ENCODE measurements at places on chromosomes 5 and 9. TPM values are rescaled to one million over a fixed set of nuclear protein-coding genes. Genes with fewer than 3 reads are reported as not detected.

GRCh38 chr5:133396814-133397213 lies 215.5 kb downstream of the FSTL4 start:
- DNase-seq, result no peak
- no peaks in the 10 kb centered on the region for H3K4me1 ChIP-seq
- H3K4me3 ChIP-seq, result no peak overlapping the region

- no peaks in the 10 kb centered on the region for H3K4me1 ChIP-seq
- H3K36me3 ChIP-seq, result no peaks in the 10 kb centered on the region
- H3K27me3 ChIP-seq, result no peaks in the 10 kb centered on the region
- H3K27ac ChIP-seq, result no peak overlapping the region
- peak; percentile 27 for DNase-seq
Observed at GRCh38 chr5:131406975-131407638, 143.3 kb downstream of the CDC42SE2 start.

DNA sequence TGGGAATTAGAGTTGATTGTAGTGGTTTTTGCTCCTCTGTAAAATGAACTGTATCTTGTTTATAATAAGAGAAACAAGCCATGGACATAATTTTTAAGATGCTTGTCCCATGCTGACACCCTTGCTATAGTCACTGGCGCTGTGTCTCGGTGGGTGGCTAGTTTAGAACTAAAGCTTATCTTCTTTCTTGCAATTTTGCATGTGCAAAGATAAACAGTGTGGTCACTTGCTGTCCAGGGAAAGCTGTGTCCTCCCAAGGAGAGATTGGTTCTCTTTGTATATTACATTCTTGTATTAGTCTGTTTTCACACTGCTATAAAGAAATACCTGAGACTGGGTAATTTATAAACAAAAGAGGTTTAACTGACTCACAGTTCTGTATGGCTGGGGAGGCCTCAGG lies 143.8 kb downstream of the MELK start:
- no peaks in the 10 kb centered on the region for H3K36me3 ChIP-seq
- H3K27me3 ChIP-seq, result no peaks in the 10 kb centered on the region
- H3K4me3 ChIP-seq, result no peak overlapping the region
- H3K4me1 ChIP-seq, result no peaks in the 10 kb centered on the region
- no peak for DNase-seq

DNA sequence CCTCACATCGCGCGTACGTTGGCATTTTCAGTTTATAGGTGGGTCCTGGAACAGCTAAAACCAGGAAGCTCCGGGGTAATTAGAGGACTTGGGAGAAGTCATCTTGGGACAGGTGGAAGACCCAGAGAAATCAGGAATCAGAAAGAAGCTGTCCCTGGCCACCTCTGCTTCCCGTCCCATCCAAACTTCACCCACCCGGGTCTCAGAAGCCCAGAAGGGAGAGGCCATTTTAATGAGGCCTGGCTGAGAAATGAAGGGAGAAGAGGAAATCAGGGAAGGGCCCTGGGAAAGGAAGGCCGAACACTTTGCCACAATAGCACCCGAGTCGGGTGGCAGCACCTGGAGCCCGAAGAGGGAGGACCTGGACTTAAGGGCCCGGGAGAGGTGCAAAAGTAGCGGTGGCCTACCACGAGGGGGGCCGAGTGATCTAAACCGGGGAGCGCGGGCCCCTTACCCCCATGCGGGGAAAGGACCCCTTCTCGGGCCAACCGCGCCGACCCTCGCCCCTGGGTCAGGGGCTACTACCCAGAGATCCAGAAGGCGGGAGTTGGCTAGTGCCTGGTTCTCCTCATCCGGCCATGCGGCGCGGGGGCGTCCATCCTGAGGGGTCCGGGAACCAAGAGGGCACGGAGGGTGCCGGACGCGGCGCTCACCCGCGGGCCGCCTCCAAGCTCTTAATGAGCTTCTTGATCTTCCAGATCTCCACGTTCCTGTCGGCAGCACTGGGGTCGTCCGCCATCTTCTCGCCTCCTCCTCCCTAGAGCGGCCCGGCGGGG lies 668 bp downstream of the ETF1 start:
- H3K36me3 ChIP-seq, result no peaks in the 10 kb centered on the region
- H3K4me3 ChIP-seq, result peak overlapping the region; percentile 90
- DNase-seq, result peak; percentile 31
- peaks cover 12% of the 10 kb centered on the region for H3K4me1 ChIP-seq
- no peaks in the 10 kb centered on the region for H3K27me3 ChIP-seq

GRCh38 chr5:52497133-52497693 lies 290.5 kb upstream of the ITGA1 start:
- no peaks in the 10 kb centered on the region for H3K36me3 ChIP-seq
- H3K4me3 ChIP-seq, result no peak overlapping the region
- no peaks in the 10 kb centered on the region for H3K27me3 ChIP-seq
- DNase-seq, result no peak

- H3K27me3 ChIP-seq, result no peaks in the 10 kb centered on the region
- no peaks in the 10 kb centered on the region for H3K4me1 ChIP-seq
- DNase-seq, result no peak
- H3K4me3 ChIP-seq, result no peak overlapping the region
- no peak overlapping the region for H3K27ac ChIP-seq
Observed at GRCh38 chr9:115353681-115354080, 235.7 kb upstream of the TNC start.

DNA sequence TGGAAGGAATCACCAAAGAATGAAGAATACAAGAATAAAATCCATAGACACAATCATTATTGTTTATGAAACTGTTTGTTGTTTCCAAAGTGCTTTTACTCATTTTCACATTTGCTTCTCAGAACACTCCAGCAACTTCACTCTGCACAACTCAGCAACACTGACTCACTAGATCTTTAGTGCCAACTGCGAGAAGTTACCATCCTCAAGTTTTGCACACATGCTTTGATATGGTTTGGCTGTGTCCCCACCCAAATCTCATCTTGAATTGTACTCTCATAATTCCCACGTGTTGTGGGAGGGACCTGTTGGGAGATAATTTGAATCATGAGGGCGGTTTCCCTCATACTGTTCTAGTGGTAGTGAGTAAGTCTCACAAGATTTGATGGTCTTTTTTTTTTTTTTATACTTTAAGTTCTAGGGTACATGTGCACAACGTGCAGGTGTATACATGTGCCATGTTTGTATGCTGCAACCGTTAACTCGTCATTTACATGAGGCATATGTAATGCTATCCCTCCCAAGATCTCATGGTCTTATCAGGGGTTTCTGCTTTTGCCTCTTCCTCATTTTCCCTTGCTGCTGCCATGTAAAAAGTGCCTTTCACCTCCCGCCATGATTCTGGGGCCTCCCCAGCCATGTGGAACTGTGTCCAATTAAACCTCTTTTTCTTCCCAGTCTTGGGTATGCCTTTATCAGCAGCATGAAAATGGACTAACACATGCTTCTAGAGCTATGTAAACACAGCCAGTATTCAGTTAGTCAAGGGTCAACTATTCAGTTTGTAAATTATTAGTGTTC lies 36.9 kb downstream of the CLINT1 start:
- no peak overlapping the region for H3K27ac ChIP-seq
- no peak overlapping the region for H3K4me3 ChIP-seq
- no peak for DNase-seq
- no peaks in the 10 kb centered on the region for H3K27me3 ChIP-seq
- peaks cover 3% of the 10 kb centered on the region for H3K4me1 ChIP-seq

DNA sequence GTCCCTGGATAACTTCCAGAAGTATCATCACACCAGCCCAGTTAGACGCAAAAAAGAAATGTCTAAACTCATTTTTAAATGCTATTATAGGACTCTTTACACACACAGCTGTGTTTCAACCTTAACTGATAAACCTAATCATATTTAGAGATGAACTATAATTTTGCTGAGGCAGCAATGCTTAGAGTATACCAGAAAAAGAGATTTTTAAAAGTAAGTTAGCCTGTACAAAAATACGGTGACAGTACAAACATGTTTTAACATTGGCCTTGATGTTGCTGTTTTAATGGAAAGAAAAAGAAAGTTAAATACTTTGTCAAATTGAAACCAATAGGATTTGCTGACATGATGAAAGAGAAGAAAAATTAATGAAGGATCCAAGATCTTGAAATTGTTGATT lies 1341.2 kb upstream of the CDH6 start:
- no peaks in the 10 kb centered on the region for H3K4me1 ChIP-seq
- DNase-seq, result no peak
- H3K36me3 ChIP-seq, result no peaks in the 10 kb centered on the region
- H3K27ac ChIP-seq, result no peak overlapping the region
- no peak overlapping the region for H3K4me3 ChIP-seq
- no peaks in the 10 kb centered on the region for H3K27me3 ChIP-seq

DNA sequence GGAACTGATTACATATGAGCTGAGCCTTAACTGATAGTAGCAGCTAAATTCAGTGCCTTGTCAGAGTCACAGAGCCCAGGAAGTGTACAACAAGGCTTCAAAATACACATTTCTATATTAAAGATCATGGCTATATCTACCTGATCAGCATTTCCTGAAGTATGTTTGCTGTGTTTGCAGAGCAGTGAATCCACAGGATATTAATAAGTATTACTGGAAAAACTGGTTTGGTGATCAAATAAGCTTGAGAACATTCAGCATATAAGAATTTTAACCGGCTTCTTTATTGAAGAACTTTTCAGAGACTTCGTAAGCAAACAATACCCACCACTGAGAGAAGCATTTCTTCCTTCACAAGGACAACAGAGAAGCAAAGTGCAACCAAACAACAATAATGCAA lies 227.0 kb downstream of the ELAVL2 start:
- H3K36me3 ChIP-seq, result no peaks in the 10 kb centered on the region
- no peaks in the 10 kb centered on the region for H3K4me1 ChIP-seq
- no peak overlapping the region for H3K27ac ChIP-seq
- no peak overlapping the region for H3K4me3 ChIP-seq
- H3K27me3 ChIP-seq, result no peaks in the 10 kb centered on the region

DNA sequence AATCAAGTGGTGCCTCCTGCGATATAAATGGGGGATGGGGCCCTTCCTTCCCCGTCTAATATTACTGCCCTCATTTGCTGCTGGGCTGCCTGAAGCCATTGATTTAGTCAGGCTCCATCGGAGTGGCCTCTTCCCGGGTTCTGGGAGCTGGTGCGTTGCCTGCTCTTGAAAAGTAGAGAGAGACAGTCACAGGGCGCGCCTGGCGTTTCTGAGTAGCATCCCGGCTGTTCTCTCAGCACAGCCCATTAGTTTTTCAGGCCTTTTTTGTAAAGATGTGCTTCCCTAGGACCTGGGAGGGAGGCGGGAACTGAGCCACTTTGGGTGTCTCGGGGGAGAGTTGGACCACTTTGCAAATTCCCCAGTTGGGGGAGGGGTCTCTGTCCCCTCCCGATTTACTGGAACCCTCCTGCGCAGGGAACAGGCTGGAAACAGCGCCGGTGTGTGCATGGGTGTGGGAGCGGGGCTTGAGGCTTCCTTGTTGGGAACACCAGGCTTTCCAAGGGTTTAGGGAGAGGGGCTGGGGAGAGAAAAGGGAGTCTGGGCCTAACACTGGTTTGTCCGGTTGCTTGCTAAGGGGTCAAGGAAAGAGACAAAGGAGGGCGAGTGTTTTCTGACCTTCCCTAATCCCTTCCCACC lies 4.7 kb downstream of the PRDM6 start:
- no peak overlapping the region for H3K27ac ChIP-seq
- peaks cover 88% of the 10 kb centered on the region for H3K27me3 ChIP-seq
- H3K36me3 ChIP-seq, result no peaks in the 10 kb centered on the region
- no peak overlapping the region for H3K4me3 ChIP-seq
- peaks cover 4% of the 10 kb centered on the region for H3K4me1 ChIP-seq

DNA sequence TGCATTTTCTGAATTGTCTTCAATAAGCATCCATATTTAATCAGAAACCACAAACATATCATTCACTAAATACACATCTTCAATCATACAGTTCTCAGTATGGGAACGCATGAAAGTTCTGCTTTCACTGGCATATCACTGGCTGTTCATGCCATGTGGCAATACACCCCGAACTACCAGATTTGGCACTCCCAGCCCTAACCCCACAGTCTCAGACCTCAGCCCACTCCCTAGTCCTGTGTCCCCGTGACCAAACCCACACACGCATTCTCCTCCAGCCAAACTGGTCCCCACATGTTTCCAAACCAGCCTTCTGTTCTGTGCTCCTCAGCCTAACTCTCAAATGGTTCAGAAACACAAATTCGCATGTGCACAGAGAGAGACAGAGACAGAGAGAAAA lies 20.6 kb downstream of the KCNMB1 start:
- H3K36me3 ChIP-seq, result no peaks in the 10 kb centered on the region
- H3K27me3 ChIP-seq, result no peaks in the 10 kb centered on the region
- DNase-seq, result no peak
- no peaks in the 10 kb centered on the region for H3K4me1 ChIP-seq
- no peak overlapping the region for H3K4me3 ChIP-seq
- no peak overlapping the region for H3K27ac ChIP-seq

- peaks cover 18% of the 10 kb centered on the region for H3K4me1 ChIP-seq
- H3K27me3 ChIP-seq, result peaks cover 18% of the 10 kb centered on the region
- H3K36me3 ChIP-seq, result no peaks in the 10 kb centered on the region
- no peak overlapping the region for H3K27ac ChIP-seq
- no peak for DNase-seq
- H3K4me3 ChIP-seq, result no peak overlapping the region
Observed at GRCh38 chr9:127923046-127923445, 6.2 kb upstream of the ST6GALNAC4 start.

DNA sequence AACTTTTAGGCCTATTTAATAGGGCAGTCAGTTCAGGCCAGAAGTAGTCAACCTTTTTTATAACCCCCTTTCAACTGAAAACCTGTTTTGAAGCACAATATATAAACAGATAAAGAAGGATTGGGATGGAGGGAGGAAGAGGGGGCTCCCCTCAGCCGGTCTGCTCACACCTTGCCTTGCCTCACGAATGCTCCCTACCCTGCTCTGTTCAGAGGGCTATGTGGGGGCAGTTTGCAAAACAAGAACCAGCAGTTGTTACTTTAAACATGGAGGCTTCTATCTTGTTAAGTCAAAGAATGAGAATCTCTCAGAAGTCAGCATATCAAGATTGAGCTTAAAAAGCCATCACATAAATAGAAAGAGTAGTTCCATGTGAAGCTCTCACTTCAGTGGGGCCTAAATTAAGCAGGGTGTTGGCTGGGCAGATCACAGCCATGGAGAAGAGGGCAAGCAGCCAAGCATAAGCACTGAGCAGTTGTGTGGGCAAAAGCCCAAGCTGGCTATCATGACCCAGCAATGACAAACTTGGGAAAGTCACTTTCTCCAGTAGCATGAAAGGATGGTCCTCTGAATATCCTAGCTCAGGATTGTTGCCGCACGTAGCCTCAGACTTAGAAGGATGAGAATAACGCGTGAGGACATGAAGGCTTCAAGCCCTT lies 70.6 kb downstream of the ALDH1A1 start:
- H3K36me3 ChIP-seq, result no peaks in the 10 kb centered on the region
- no peaks in the 10 kb centered on the region for H3K4me1 ChIP-seq
- H3K27ac ChIP-seq, result no peak overlapping the region
- H3K4me3 ChIP-seq, result no peak overlapping the region
- H3K27me3 ChIP-seq, result no peaks in the 10 kb centered on the region

GRCh38 chr5:175385691-175386362 lies 58.2 kb downstream of the DRD1 start:
- H3K4me3 ChIP-seq, result no peak overlapping the region
- H3K27me3 ChIP-seq, result no peaks in the 10 kb centered on the region
- no peak overlapping the region for H3K27ac ChIP-seq
- no peaks in the 10 kb centered on the region for H3K36me3 ChIP-seq
- no peaks in the 10 kb centered on the region for H3K4me1 ChIP-seq

PKD2L2 gene
- total RNA-seq, result not detected

TEX48 gene
- total RNA-seq, result not detected

FBP2 gene
- total RNA-seq, result not detected

FOXD1 gene
- total RNA-seq, result 0.17 TPM

TLE4 gene
- total RNA-seq, result 17.6 TPM

NUTM2F gene
- total RNA-seq, result not detected

GABRA6 gene
- total RNA-seq, result not detected

KLHL9 gene
- 23.9 TPM for total RNA-seq

SMIM33 gene
- total RNA-seq, result 3.4 TPM

MATR3 gene
- 128 TPM for total RNA-seq

All from colonic mucosa (tissue), 4 donors.